Stimulated activated CD4-positive, alpha-beta T cell treated with anti-CD3 and anti-CD28 coated beads, Interleukin-1b, Interleukin-23, amount 100 ng/mL, for 4 hours (primary cell): ENCODE measurements at places on chromosomes 2 and 18.

DNA sequence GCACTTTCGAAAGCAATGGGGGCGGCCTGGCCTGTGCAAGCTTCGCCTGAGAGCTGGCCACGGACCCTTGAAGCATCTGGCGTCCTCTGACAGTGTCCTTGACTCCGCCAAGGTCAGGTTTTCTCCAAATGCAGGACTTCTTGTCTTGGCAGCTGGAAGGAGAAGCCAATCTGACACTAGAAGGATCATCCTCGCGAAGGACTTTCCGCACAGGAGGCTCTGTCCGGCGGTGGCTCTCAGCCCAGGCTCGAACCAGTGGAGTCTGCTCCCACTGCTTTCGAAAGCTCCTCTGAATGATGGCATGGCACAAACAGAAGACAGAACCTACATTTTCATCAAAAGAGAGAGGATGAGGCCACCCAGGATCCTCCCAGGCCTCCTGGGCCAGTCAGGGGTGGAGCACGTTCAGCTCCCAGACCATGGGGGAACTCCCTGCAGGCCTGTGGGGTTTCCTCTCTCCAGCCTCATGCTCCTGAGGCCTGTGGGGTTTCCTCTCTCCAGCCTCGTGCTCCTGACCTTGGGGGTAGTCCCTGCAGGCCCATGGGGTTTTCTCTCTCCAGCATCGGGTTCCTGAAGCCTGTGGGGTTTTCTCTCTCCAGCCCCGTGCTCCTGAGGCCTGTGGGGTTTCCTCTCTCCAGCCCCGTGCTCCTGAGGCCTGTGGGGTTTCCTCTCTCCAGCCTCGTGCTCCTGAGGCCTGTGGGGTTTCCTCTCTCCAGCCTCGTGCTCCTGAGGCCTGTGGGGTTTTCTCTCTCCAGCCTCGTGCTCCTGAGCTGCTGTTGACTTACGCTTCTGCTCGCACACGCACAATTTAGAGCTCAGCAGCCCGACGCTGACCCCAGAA lies 396.5 kb upstream of the SALL3 start:
- no peak for DNase-seq

- DNase-seq = no peak
These were observed 88.0 kb downstream of the SS18 start for GRCh38 chr18:26002375-26002910.

DNA sequence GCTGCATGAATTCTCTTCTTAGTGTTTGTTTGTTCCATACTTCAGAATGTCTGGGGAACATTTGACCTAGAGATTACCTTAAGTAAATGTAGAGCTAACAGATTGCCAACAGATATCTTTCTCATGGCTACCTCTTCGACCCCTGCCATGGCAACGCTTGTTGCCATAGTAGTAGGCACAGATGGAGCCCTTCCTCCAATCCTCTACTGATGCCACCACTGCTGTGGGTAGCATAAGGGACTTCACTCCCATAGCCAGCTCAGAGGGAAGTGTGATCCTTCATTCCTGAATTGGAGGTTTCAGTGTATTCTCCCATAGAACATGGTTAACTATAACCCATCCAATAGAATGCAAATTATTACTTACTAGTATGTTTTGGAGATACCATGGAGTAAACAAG lies 543.6 kb upstream of the NRP2 start:
- no peak for DNase-seq

- no peak for DNase-seq
These were observed 94.1 kb downstream of the KLHL29 start for GRCh38 chr2:23478933-23479683.

GRCh38 chr2:232377319-232377718 lies 1.2 kb upstream of the ALPP start:
- DNase-seq = no peak

DNA sequence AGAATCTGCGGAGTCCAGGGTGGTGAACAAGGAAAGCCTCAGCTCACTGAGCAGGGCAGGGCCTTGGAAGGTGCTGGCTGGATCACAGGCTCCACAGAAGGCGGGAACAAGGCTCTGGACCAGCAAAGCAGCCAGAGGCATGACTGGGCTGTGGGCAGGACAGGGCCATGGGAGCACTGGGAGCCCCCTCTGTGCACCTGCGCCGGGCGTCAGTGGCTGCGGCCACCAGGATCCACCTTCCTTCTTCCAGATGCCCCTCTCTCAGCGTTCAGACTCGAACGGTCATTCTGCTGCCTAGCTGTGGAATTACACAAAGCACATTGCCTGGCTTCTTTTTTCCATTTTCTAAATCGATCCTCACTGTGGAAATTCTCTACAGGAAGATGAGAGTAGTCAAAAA lies 621.2 kb downstream of the GALR1 start:
- no peak for DNase-seq

GRCh38 chr2:67323209-67323991 lies 73.7 kb upstream of the ETAA1 start:
- no peak for DNase-seq

DNA sequence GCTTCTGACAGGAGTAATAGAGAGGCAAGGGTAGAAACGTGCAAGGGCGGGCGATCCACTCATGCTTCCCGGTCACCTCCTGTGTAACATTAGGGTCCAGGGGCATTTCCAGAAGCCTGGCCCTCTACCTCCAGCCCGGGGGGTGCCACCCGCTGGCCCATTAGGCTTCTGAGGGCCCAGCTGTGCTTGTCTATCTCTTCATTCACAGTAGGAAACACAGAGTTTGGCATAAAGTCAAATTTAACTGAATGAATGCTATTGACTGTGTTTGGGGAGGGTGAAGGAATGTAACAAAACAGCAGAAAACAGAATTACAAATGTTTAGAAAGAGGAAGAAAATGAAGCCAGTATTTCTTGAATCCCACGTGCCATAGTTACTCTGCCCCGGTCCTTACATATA lies 112.4 kb upstream of the SLC66A3 start:
- no peak for DNase-seq

DNA sequence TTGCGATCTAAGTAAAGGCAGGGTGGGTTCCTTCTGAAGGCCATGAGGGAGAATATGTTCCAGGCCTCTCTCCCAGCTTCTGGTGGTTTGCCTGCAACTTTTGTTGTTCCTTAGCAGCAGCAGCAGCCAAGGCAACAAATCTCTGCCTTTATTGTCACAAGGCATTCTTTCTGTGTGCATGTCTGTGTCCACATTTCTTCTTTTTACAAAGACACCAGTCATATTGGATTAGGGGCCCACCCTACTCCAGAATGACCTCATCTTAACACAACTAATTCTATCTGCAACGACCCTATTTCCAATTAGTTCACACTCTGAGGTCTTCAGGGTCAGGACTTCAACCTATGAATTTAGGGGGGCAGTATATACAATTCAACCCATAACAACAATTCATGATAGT lies 587.5 kb downstream of the XIRP2 start:
- no peak for DNase-seq
